Left kidney (tissue), 8 donors: ENCODE measurements at places on chromosomes 1 and 21. TPM values are rescaled to one million over a fixed set of nuclear protein-coding genes. Genes with fewer than 3 reads are reported as not detected.

DNA sequence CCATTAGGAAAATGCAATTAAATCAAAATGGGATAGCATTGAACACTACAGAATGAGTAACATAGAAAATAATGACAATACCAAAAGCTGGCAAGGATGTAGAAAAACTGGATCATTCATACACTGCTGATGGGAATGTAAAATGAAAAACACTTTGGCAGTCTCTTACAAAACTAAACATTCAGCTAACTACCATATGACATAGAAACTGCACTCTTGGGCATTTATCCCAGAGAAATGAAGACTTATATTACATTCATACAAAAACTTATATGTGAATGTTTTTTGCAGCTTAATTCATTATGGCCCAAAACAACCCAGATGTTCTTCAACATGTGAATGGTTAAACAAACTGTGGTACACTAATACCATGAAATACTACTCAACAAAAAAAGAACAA is 66.4 kb downstream of the ANKRD13C start:
- DNase-seq = no peak

DNA sequence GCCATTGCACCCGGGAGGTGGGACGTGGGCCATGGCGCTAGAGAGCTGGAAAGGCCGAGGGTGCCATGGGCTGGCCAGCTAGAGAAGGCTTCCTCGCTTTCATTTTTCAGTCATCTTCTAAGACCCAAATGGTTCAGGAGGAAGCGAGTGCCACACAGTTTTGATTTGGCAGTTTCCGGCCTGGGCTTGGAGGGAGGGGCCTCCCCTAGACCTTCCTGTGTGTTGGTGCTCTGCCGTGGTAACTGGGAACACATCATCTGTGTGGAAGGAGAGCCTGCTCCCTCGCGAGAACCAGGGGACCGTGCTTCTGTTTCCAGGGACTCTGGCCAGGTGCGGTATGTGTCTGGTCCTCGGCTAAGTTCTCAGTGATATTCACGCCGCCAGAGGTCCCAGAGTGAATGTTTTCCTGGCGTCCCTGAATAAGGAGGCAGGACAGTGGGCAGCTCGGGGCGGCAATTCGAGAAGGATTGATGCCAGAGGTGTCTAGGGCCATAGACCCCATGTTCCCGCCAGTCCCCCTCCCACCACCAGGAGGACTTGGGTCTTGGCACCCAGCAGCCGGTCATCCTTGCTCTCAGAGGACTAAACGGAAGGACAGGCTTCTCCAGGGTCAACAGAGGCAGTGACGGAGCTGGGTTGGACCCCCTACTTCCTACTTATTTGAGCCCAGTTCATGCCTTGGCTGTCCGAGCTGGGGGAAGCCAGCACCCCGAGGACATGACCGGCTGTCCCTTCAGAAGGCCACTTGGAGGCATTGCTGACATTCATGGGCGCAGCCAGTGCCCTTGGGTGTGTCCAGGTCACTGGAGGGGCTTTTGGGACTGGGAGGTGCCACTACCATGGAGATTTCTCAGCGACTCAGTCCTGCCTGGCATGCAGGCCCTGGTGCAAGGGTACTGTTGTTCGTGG is 2.7 kb upstream of the NPHP4 start:
- no peak for DNase-seq

C8B gene
- polyA plus RNA-seq = not detected

KRTAP13-1 gene
- polyA plus RNA-seq = not detected

- no peak for DNase-seq
Observed at GRCh38 chr1:187844313-187844712, 1015.6 kb downstream of the PLA2G4A start.

NPHP4 gene
- 12.9 TPM for polyA plus RNA-seq

- DNase-seq = no peak
Observed at GRCh38 chr1:69172003-69173000, 395.4 kb upstream of the LRRC7 start.

GRCh38 chr1:10607228-10607627 is 132.5 kb downstream of the PEX14 start:
- DNase-seq = no peak

PTGER3 gene
- 43.8 TPM for polyA plus RNA-seq

TTC39A gene
- 9.7 TPM for polyA plus RNA-seq

DNA sequence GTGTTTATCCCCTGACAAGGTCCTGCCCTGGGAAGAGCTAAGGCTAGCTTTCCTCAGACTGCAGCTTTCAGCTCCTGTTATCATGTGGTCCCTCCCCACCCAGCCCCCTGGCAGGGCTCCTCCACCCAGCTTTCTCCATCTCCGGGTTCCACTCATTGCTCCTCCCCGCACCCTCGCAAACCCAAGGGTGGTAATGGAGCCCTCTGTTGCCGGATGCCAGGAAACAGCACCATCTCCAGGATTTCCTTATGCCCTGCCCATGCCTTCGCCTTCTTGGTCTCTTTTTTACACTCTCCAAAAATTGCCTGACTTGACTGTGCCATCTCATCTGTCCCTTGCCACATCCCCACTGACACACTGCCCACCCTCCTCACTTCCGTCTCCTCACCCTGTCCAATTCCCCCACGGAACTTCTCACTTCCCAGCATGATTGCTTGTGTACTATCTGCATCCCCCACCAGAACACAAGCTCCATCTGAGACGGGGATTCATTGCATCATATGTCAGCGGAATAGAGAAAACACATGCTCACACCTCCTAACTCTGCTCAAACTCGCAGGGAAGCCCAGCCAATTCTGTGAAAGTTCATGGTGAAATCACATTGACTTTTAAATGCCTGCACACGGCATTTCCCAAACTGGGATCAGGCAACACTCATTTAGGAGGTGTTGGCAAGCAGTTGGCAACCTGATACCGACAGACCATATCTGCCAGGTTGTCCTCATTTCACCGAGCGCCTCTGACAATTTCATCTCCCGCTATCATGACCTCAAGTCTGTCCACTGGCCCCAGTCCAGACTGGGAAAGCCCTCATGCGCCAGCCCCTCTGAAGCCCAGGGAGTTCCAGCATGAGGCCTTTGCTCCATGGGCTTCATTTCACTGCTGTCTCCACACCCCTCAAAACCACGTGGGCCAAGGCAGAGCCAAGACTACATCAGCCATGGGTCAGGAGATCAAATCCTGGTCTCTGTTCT is 201.1 kb downstream of the MATN1 start:
- no peak for DNase-seq

CELF3 gene
- polyA plus RNA-seq = 0.33 TPM

DNA sequence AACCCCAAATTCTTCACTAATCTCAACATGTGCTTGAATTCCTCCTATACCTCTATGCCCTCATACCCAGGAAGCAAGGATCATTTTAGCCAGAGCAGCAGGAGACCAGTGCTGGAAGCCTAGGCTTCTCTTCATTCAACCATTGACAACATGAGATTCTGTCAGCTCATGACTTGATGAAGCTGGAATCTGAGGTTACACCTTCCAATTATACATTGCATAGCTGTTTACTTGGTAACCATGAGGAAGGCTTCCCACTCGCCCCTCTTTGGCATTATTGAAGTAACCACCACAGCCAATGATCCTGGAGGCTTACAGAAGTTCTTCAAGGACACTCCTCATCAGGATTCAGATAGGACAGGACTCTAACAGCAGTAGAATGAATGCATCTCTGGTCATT is 160.3 kb downstream of the TPR start:
- no peak for DNase-seq

DNA sequence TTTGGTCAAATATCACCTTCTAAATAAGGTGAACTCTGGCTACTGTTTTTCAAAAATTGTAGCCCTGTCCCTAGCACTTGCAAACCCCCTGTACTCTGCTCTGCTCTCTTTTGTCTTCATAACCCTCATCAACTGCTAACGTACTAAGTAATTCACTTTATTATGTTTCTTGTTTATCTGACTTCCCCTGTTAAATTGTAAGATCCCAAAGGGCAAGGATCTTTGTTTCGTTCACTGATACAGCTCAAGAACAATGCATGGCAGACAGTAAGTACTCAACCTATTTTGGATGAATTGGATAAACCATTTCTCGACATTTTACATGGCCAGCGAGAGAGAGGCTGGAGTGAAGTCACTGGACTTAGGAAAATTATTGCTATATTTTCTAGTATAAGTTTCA is 46.9 kb downstream of the ATP5PF start:
- DNase-seq = no peak

DNA sequence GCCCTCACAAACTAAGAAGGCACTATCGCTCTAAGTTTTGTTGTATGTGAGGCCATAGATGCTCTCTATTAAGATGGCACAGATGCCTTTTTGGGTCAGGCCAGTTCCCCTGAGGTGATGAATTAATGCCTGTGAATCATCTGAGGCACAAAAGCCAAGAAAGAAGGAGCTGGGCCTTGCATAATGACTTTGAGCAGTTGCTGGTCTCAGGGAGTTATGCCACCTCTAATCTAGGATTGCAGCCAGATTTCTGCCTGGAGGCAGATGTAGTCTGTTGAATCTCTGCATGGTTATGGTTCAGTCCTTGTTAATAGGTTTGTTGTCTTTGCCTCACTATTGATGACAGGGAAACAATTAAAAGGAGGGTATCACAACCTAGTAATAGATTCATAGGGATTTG is 168.1 kb upstream of the CHRM3 start:
- no peak for DNase-seq

- DNase-seq = no peak
Observed at GRCh38 chr1:156714830-156715229, 9.4 kb upstream of the CRABP2 start.

- DNase-seq = no peak
Observed at GRCh38 chr1:74485622-74486021, 26.8 kb downstream of the LRRC53 start.

UTS2 gene
- not detected for polyA plus RNA-seq

GRCh38 chr1:54965624-54966340 is 14.6 kb upstream of the TMEM61 start:
- DNase-seq = no peak

GRCh38 chr1:30905916-30906620 is 2.5 kb downstream of the SDC3 start:
- DNase-seq = no peak

DNA sequence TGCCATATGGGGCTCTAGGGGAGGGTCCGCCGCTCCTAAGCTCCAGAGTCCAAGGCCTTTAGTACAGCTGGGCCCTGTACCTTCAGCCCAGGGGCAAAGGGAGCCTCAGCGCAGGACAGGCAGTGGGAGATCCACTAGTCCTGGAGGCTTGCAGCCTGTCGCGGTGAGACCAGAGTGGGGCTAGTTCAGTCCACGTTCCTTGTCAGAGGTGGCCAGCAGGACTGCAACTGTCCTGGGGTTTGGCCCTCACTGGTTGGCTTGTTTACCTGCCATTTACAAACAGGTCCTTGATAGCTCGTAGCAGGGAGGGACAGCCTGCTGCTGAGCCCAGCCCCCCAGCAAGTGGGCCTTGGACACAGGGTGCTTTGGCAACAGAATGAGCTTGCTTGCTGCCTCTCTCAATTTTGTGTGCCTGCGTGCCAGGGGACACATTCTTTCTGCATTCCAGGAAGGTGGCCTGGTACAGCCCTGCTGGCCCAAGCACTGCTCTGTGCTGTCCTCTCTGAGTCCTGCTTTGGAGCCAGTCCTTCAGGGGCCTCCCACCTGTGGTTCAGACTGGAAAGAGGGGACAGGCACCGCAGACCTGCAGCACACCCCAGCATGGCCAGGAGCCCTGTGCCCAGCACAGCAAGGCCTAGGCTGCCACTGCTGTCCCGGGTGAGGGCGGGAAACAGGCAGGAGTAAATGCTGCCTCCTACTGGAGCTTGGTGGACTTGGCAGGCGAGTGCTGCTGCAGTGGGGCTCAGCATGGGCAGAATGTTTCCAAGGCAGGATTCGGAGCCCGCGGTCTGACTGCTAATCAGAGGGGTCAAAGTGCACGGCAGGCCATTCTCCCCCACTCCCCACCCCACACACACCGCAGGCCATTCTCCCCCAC is 15.2 kb downstream of the H6PD start:
- no peak for DNase-seq

GRCh38 chr1:57474137-57474750 is 50.4 kb upstream of the DAB1 start:
- no peak for DNase-seq
